HS-5 (cell line): ENCODE measurements at places on chromosomes 5 and 9.

- DNase-seq: no peak
These were observed 156.2 kb downstream of the RGS3 start for GRCh38 chr9:113619491-113620376.

GRCh38 chr5:65871182-65871581 is 55.2 kb upstream of the ERBIN start:
- DNase-seq: no peak

DNA sequence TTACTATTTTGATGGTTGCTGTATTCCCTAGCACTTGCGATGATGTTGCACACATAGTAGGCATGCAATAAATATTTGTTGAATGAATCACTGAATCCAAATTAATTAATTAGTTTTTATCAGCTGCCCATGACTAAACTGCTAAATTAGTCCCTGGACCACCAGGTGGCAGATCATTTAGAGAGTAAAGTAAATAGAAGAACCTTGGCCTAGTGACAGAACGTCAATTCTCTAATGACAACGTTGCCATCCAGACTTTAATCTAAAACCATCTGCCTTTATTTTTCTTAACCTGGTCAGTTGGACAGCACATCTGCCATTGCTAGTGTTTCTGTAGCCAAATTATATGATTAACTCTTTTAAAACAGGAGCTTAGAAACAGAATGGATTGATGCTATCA is 457.5 kb downstream of the KIF4B start:
- DNase-seq: no peak

DNA sequence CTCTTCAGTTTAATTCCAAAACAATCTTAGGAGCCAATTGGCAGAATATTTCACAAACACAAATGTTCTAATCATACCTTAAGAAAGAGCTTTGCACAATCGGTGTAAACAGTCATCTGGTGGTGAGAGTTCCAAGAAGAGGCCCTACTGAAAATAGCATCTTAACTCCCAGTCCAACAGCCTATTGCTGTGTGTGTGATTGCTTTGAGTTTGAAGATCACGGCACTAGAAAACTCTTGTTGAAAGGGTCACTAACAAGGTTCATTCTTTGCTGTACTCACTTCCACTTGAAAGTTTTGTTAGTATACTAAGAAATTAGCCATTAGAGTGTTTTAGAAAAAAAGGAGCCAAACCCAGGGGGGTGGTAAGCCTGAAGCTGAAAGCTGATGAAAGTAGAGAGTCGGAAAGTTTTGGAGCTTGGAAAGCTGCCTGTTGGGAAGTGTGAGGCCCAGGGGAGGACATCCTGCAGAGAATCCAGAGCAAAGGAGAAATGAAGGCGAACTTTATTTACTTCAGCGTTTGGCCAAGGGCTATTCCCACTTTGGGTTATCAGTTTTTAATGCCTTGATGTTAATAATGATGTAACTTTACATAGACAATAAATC is 180.3 kb upstream of the GHR start:
- no peak for DNase-seq

DNA sequence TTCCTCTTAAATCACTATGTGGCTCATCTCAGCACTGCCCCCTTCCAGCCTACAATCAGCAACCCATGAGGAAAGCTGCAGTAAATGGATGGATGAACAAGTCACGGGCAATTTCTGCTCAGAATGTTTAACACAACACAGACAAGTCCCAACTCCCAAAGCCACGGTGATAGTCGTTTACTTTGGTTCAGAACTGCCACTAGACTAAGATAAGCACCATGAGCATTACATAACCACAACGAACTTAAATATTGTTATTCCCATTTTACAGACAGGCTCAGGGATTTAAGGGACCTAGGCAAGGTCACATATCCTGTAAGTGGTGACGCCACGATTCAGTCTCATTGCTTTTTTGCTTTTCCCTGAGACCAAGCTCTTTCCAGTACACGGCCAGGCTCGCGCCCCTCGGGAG is 2.0 kb upstream of the SMIM27 start:
- no peak for DNase-seq

GRCh38 chr9:81490605-81491331 is 198.6 kb downstream of the TLE1 start:
- DNase-seq: peak; percentile 41

DNA sequence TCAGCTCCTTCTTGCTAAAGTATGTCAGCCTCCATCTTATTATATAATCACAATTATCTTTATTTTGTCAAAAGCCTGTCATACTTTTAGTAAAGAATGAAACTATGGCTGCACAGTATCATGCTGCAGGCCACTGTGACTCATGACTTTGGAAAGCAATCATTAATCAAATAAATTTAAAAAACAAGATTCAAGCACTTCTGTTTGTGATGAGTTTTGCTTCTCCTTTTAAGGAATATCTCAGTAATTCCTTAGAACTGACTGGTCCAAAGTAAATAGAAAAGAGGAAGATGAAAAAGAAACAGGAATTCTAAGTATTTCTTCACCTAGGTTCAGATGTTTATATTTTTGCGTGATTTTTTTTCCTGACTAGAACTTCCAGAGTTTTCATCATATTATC is 83.1 kb downstream of the EDIL3 start:
- DNase-seq: peak; percentile 14

DNA sequence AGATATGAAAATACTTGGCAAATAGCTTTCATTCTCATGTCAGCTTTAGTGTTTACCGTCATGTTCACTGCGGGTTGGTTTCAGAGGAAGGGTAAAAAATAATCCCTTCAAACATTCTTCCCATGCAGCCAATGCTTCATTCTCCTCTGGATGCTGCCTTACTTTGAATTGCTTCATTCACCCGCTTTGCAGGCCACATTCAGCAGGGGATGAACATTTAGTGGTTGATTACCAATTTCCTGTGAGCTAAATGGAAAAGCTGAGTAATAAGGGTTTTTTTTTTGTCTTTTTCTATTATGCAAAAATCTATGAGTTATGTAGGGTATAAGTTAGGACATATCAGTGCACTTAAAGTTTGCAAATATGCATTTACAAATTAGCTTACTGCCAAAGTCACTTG is 96.3 kb upstream of the MEF2C start:
- peak; percentile 44 for DNase-seq

- peak; percentile 22 for DNase-seq
These were observed 473.0 kb downstream of the EBF1 start for GRCh38 chr5:158626718-158627117.

- peak; percentile 96 for DNase-seq
These were observed at the start of gene OSMR for GRCh38 chr5:38845526-38846378. TSS of gene OSMR (plus strand) at chr5:38846012. CDS start at chr5:38869045, 23,033 bp downstream.
